ENCODE measurements at places on chromosomes 7 and 10.

GRCh38 chr7:125154930-125155329 is 225.3 kb upstream of the POT1 start:
- no peak for DNase-seq

GRCh38 chr7:2106440-2106839 is 126.3 kb downstream of the MAD1L1 start:
- DNase-seq: no peak

GRCh38 chr7:141071260-141071854 is 2.5 kb upstream of the TMEM178B start:
- DNase-seq: peak; percentile 63

DNA sequence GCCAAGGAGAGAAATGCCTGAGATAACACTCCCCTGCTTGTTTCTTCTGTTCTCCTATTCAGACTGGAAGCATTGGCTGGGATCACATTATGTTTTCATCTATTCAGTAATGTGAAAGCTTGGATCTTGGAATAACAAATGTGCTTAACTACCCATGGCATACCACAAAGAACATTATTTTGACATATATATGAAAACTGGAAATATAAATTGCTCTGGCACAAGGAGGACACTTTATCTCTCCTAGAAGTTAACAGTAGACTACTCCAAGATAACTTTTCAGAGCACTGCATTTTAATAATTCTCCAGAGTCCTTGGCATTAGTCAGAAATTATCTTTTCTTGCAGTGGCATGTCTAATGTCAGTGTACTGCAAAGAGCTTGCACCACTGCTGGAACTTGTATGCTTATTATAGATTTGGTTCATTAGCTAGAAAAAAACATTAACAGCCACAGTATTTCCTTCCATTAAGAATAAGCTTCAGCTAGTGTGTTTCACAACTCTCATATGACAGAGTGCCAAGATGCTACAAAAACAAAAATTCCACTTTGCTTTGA is 169.3 kb upstream of the LRRN3 start:
- no peak for DNase-seq

- DNase-seq: no peak
Observed at GRCh38 chr10:20142311-20142710, 326.1 kb downstream of the PLXDC2 start.

DNA sequence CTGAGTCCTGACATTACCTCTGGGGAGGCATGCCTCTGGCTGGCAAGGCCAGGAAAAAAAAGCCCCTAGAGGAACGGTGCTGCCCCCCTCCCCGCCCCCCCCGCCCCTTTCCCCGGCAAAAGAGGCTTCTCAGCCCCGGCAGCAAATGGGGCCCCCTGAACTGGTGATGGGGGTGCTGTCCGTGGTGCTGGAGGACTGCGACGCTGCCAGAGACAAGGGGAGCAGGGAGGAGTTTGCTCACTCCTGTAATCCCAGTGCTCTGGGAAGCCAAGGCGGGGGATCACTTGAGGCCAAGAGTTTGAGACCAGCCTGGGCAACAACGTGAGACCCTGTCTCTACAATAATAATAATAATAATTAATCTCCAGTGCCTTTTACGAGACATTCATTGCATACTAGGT is 23.7 kb downstream of the SRRM3 start:
- DNase-seq: no peak

GRCh38 chr7:106216517-106216922 is 68.3 kb downstream of the NAMPT start:
- no peak for DNase-seq

- no peak for DNase-seq
Observed at GRCh38 chr10:61257956-61258496, 195.2 kb downstream of the TMEM26 start.

DNA sequence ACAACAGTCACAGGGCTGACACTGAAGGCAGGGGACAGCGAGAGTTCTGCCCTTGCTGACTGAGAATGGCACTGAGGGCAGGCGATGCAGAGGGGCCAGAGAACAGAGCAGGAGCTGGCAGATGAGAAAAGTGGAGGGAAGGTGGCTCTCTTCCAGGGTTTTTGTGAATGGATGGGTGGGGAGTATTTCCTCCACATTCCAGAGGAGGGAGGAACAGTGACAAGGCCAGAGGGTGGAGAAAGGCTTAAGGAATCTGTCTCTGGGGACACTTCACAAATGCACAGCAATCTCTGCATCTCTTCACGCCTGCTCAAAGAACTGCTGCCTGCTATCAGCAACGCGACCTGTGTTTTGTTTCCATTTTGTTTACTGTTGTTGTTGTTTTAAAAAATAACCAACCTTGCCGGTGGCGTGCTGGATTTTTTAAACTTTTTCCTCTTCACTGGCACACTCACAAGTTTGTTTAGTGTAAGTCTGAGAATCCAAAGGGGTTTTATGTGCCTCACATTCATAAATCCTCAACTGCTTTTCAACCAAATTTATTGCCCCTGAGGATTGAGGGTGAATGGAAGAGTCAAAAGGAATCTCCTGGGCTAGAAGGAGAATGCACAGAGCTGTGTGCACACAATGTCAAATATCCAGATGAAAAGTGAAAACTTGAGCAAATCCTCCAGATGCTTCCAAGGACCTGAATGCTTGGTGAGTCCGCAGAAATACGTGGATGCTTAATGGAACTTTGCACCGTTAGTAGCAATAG is 129.3 kb downstream of the GLI3 start:
- DNase-seq: no peak

DNA sequence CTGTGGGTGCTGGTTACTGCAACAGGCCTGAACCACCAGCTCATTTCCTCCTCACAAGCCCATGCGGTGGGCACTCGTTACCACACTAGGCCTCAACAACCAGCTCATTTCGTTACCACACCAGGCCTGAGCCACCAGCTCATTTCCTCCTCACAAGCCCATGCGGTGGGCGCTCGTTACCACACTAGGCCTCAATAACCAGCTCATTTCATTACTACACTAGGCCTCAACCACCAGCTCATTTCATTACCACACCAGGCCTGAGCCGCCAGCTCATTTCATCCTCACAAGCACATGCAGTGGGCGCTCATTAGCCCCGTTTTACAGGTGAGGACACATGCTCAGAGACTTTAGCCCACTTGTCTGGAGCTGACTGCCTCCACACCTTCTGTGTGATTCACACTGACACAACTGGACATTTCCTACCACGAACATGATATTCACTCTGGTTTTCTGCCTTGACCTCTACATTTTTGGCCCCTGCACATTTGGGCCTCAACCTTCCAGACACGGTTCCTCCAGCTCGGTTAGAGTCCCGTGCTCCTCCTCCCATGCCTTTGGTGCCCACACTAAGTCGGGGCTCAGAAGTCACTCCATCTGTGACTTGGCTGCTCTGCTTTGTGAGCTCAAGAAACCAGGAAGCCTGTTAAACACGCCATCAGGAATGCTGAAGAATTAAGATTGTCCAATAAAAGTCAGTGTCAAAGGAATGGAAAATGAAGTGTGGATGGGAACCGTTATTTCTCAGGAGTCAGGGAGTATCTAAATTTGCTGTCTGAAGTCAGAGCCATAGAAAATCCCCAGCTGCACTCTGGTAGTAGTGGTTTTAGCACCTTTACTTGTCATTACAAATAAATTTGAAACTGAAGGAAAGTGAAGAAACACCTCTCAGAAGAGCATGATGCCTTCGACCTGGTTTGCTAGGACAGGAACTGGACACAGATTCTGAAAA is 55.8 kb upstream of the LANCL2 start:
- DNase-seq: peak; percentile 60

DNA sequence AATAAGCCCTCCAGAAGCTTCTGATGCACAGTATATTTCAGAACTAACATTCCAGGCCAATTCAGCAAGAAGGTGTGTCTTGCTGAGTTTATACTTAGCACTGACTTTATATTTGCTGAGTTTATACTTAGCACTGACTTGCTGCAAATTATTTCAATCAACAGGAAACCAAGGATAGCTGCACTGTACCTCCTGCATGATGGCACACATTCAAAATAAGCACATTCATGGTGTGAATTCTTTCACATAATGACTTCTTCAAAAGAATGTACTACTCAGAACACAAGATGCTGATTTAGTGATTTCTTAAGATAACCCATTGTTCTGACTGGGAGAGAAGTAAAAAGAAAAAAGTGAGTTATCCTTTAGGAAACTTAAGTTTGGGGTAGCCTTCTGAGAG is 52.0 kb downstream of the JAZF1 start:
- no peak for DNase-seq

DNA sequence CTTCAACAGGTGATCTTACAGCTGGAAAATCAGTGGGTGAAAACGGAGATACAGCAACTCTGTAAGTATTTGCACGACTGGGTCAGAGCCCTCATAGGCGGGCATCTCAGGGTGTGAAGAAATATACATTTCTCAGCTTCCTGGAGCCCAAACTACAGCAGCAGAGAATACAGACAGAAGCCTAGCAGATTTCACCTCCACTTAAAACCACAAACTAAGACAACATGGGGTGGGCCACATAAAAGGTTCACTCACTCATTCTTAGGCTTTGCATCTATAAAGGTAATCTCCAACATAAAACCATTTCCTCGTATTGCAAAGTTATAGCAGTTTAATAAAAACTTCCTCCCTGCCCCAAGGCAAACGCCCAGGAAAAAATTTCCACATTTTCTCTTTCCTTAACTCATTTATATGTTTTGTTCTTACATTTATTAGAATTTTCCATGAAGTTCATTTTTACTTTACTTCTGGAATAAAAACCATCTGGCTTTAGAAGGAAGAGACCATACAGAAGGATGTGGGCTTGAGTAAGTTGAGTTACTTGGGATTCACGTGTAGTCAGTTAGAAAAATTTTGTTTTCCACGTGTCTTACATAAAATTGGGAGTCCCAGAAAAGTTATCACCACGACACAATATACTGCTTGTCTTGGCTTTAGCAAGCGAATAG is 327.1 kb downstream of the FRMD4A start:
- DNase-seq: no peak

DNA sequence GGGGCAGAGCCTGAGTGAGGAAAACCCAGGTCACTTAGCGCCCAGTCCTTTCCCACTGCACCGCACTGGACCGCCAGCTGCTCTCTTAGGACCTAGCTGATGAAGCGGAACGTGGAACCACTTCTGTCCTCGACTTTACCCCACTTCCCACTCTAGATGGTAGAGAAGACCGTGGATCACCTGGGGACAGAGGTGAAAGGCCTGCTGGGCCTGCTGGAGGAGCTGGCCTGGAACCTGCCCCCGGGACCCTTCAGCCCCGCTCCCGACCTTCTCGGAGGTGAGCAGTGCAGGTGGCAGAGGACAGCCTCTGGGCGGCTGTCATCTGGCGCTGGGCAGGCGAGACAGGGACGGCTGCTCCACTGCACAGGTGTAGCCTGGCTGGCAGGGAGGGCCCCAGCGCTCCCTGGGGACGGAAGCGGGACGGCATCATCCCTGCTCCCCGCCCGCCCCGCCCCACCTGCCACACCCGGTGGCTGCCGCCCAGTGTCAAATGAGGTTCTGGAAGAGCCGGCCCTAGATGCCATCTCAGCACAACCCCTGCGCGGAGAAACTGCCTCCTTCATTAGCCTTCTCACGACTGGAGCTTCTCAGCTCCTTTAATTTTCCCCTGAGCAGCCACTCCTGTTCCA is 11.7 kb downstream of the PLAC9 start:
- DNase-seq: no peak

- no peak for DNase-seq
Observed at GRCh38 chr10:78513986-78514385, 480.3 kb downstream of the RPS24 start.

GRCh38 chr7:133419041-133419440 is 166.2 kb downstream of the EXOC4 start:
- no peak for DNase-seq

DNA sequence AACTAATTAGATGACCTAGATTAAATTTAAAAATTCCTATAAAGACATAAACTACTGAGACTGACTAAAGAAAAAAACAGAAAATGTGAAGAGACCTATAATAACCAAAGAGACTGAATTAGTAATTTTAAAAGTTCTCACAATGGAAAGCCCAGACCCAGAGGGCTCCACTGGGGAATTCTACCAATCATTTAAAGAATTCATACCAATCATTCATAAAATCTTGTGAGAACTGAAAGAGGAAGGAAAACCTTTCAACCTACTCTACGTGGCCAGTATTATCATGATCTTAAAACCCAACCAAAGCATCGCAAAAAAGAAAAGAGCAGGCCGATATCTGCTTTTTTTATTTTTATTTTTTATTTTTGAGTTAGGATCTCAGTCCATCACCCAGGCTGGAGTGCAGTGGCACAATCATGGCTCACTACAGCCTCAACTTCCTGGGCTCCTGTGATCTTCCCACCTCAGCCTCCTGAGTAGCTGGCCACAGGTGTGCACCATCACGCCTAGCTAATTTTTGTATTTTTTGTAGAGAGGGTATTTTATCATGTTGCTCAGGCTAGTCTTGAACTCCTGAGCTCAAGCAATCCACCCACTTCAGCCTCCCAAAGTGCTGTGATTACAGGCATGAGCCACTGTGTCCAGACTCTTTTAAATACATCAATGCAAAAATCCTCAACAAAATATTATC is 48.6 kb downstream of the DGKI start:
- no peak for DNase-seq

- no peak for DNase-seq
Observed at GRCh38 chr7:92847305-92847704, 10.9 kb upstream of the CDK6 start.

DNA sequence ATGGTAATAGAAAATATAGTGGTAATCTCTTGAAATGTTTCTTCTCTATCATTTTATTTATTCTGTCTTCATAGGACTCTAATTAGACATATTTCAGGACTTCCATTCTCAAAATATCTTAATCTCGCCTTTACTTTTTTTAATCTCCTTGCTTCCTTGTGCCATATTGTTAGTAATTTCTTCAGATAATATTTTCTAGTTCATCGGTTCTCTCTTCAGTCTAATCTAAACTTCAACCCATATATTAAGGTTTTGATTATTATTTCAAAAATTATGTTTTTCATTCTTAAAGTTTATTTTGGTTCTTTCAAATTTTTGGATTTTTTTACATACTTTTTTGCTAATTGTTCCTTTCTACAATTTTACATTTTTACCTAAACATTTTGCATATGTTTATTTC is 237.9 kb upstream of the DGKB start:
- DNase-seq: no peak

DNA sequence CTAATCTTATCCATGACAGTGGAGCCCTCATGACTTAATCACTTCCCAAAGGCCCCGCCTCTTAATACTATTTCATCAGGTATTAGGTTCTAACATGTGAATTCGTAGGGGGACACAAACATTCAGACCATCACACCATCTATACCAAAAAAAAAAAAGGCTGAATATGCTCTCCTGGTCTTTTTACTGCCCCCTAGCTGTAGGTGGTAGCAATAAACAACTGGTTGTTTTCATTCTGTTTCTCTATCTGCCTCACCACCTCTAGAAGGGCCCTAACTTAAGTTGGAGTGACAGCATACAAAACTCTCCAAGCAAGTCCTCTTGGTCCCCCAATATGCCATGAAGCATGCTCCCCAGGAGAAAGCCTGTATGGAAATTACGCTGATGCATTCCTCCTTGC is 94.1 kb downstream of the GRM8 start:
- no peak for DNase-seq

DNA sequence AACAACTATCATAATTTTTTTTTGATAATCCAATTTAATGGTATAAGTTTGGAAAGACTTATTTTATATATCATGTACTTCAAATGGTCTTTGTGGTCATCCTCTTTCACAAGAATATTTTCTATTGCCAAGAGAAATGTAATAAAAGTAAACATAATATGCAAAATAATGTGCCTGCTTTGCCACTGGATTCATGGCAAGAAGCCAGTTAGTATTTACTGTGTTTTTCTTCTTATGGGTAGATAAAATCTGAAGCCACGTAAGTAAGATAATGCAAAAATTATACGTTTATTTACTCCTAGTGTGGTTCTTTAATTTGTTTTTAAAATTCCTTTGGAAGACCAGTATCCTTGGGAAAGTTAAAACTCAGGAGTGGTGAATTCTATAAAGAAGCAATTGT is 258.5 kb downstream of the ARL4A start:
- DNase-seq: no peak

Data from stimulated activated effector memory CD8-positive, alpha-beta T cell treated with anti-CD3 and anti-CD28 coated beads, Interleukin-12 subunit alpha, Interleukin-12 subunit beta, amount 100 ng/mL, for 72 hours (primary cell).